ENCODE measurements at places on chromosomes 7 and 10. TPM values are rescaled to one million over a fixed set of nuclear protein-coding genes. Genes with fewer than 3 reads are reported as not detected.

VAX1 gene
- total RNA-seq, result 65.1 TPM

WDFY4 gene
- total RNA-seq, result not detected

TLX1 gene
- not detected for total RNA-seq

HOXA7 gene
- 0.56 TPM for total RNA-seq

DYDC2 gene
- total RNA-seq, result not detected

AKR1B1 gene
- 104 TPM for total RNA-seq

CPN1 gene
- not detected for total RNA-seq
